ENCODE measurements at places on chromosomes 7 and 10.

DNA sequence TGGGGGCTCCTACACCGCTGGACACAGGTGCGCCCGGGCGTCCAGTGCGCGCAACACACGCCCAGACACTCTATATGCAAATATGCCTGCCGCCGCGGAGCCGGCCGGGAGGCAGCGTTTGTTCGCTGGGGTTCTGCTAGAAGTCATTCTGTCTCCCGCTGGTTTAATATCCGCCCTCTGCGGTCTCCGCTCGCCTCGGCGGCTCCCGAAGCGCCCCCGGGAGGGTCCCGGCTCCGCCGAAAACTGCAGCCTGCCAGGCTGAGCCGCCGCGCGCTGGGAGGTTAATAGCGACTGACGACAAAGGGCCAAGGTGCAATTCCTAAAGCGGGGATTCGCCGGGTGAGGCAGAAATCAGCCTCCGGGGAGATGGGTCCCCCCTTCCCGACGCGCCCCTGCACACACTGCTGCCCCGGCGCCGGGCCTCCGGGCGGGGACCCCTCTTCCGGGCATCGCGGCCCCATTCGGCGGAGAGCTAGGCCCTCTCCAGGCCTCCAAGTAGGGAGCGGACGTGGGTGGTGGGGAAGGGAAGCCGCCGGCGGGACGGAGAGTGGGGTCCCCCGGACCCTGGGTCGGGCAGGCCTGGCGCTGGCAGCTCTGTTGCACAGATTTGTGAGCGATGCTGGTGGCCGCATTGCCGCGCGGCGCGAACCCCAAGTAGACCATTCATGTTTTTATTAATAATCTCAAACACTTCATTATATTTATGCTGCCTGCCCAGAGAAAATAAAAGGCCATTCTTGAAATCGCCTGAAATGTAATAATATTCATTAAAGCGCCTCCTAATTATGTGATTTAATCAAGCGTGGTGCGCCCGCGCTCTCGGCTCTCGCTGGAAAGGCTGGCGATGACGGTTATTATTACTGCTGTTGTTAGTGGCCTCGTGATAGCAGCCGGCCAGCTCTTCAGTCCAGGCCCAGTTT, 9.1 kb downstream of the EN2 start:
- no peak for DNase-seq

GRCh38 chr7:46224363-46224762, 303.3 kb upstream of the IGFBP3 start:
- no peak for DNase-seq

GRCh38 chr10:107790271-107790670, 625.8 kb upstream of the SORCS1 start:
- no peak for DNase-seq

GRCh38 chr7:71015252-71015900, 116.6 kb upstream of the GALNT17 start:
- no peak for DNase-seq

- DNase-seq: no peak
These were observed 4.7 kb upstream of the CXCL12 start for GRCh38 chr10:44389556-44389955.

DNA sequence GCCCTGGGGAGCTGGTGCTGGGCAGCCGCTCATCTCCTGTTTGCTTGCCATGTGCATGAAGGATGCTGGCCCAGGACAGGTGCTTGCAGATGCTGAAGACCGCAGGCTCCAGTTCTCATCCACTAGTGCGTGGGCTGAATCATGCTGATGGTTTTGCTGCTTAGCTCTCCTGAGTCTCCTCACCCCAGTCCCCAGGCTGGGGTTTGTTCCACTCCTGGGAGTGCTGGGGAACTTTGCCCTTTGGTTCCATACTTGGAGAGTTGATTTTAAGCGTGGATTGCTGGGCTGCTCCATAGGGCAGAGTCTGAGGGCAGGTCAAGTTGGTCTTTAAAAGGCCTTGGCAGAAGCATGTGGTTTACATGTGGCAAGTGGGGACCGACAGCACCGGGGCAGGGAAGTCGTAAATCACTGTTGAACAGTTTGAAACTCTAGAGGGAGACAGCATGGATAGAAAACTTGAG, 9.1 kb downstream of the DYNC2I1 start:
- no peak for DNase-seq

DNA sequence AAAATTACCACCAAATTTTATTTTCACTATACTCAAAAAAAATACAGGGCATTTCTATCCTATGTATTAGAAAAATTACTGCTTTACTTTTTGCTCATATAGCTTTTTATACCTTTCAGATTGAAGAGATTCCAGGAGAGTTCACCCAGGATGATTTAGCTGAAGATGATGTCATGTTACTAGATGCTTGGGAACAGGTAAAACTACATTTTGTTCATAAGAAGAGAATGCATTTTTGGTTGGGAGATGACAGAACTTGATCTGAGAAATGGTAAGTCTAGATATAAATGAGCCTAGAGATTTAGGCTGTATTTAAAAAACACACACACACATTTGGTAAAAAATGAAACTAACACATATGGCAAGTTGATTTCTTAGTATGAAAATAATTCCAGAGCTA, 38.1 kb upstream of the ARL4A start:
- no peak for DNase-seq

DNA sequence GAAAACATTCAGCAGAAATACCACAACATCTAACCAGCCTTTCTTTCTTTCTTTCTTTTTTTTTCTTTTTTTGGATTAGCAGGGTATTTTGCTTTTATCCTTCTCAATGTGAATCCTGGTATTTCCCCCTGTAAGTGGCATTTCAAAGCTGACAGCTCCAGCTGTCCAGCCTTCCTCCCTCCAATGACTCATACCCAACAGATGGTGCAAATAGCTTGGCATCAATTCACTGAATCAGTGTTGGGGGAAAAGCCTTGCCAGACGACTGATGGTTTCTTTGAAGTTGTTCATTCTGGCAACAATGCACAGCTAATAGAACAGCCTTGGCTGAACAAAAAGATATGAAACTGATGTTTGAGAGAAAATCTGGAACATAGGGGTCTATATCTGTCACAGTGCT, 316.8 kb upstream of the STEAP1 start:
- DNase-seq: no peak

- no peak for DNase-seq
These were observed 17.4 kb downstream of the C7orf57 start for GRCh38 chr7:48052748-48053147.

- DNase-seq: no peak
These were observed 83.5 kb upstream of the CUX1 start for GRCh38 chr7:101733713-101734475.

DNA sequence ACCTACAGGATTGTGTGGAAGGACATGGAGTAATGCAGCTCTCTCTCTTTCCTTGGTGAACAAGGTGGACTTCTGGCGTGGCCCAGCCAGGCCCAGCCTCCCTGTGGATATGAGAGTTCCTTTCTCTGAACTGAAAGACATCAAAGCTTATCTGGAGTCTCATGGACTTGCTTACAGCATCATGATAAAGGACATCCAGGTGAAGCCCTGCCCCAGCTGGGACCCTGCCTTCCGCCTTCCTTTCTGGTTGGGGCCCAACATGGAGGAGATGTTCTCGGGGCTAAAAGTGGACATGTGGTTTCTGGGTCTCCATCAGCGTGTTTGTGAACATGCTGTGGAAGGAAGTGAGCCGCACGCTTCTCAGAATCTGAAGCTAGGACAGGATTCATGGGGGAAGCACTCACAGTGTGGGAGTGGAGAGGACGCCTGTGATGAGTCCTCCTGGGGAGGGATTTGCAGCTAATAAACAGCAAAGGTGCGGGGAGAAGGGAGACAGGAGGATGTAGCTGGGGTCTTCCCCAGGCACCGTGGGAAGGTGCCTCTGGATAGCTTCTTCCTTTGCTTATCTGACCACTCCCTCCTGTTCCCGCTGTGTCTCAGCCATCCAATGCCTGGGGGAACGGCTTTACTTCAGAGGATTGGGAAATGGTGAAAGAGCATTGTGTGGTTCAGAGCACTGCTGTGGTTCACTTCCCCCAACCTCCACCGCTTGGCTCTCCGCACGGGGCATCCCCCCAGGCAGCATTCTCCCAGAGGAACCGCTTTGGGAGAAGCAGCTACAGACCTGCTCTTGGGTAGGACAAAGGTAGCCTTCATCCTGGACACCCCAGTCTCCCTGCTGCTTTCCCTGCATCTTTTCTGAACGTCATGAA, 5.5 kb downstream of the CPA5 start:
- DNase-seq: no peak

DNA sequence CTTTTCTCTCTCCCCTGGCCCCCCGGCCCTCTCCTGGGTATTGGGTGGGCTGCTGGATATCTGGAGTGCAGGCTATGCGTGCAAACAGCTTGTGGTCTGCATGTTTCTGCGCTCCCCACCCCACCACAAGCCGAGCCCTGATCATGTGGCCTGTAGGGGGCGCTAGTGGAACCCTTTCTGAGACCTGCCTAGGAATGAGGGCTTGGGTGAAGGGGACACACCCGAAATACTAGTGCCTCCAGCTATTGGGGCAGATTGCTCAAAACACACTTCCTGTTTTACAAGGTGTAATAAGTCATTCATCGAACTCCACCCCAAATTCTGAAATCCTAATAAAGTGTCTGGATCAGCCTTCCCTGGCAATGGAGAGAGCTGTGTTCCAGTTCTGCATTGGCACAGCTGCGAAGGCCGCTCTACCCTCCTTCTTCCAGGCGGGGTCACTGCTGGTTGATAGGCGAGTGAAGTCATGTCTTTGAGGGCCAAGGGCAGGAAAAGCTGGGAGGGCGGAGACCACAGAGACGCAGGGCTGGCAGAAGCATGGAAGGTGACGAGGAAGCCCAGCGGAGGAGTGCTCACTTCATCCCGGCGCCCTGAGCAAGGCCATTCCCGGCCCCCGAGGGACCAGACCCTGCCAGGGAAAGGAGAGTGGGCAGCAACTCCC, 19.8 kb upstream of the PRRT4 start:
- no peak for DNase-seq

DNA sequence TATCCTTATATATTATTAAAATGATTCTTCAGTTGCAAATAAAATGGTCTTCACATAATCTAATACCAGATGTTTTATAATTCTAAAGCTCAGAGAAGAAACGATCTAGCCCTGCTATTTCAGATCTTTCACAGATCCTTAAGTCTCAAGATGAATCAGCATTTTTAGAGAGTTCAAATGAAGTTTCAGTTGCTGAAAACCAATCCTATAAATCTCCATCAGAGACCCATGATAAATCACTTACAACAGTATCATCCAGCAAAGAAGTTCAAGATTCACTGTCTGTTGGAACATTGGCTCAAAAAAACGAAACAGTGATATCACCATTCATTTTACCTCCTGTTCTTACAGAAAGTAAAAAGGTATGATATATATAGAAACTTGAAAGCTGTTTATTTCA, 137.0 kb downstream of the CCDC7 start:
- no peak for DNase-seq

- no peak for DNase-seq
These were observed 95.1 kb downstream of the NRBF2 start for GRCh38 chr10:63228237-63228636.

DNA sequence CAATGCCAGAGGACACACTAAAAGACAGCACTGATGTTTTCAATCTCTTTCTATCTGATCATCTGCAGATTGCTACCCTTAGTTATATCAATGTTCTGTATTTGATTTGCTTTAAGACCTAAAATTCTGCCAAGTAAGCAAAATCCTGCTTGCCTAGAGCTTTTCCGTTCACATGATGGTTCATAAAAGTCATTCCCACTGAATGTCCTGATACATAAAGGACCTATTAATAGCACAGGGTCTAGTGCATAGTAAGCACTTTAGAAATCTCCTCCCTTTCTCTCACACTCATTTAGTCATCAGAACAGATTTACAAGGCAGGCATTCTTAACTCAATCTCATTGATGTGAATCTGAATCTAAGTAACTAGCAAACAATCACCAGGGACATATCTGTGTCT, 68.8 kb downstream of the PCGF5 start:
- DNase-seq: no peak

DNA sequence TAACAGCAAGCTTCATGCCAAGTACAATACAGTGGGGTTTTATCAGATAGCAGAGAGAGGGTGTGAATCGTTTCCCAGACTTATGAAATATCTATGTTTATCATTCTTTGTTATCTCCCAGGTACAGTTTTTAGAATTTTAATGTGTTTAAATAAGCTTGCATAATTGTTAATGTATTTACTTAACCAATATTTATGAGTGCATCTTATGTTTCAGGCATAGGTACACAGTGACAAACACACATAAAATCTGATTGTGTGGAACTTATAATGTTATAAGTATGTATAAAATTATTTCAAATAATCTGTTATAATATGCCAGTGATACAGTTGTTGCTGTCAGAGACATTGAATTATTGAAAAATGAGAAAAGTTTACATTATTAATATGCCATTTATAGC, 1011.4 kb upstream of the C7orf33 start:
- DNase-seq: no peak

DNA sequence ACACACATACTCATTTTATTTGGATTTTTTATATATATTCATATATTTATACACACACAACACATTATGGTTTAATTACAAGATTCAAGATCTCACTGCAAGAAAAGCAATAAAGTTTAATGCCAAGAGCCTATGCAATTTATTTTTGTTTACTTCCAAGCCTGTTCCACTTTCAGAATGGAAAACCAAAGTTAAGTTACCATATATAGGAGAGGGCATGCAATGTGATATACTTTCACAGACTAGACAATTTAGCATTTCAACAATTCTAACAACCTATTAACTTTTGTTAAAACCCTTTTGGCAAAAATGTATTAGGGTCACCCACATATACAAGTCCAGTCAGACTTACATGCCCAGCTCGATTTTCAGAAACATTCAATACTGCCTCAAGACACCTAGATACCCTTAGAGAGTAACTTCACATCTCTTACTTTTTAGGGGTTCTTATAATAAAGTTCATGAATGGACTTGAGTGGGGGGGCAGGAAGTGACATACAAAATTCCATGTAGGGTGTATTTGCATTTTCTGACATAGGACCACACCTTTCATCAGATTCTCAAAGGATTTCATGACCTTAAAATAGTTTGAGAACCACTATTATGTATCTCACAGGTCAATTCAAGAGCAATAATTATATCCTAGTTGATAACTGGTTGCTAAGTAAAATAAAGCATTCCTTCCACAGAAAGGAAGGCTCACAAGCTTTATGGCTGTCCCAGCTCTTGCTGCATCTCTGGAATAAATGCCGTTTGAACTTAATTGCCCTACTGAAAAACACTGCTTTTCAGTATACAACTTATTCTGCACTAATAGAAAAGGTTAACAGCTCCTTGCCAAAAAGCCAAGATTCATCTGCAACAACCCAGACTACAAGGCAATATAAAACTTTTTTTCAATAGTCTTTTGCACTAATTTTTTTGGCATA, 2.5 kb downstream of the P4HA1 start:
- no peak for DNase-seq

DNA sequence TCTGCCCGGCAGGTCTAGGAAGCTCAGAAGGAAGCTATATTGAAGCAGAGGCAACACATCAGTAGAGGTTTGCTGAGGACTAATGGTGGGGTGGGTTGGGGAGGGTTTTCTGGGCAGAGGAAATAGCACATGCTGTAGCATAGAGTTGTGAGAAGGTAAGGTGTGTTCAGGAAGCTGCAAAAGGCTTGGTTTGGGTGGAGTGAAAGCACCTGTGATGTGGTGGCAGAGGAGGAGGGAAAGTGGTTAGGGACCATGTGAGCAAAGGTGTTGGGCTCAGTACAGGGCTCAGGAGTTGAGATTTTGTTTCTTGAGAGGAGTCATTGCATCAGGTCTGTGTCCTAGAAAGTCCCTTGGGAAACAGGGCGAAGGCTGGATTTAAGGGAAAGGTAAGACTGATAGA, 294.6 kb downstream of the SORCS3 start:
- no peak for DNase-seq

All from stimulated activated CD8-positive, alpha-beta memory T cell treated with anti-CD3 and anti-CD28 coated beads, Interleukin-12 subunit alpha, Interleukin-12 subunit beta, amount 100 ng/mL, for 1 hour (primary cell).